ENCODE measurements at places on chromosomes 6 and 20.

GRCh38 chr6:142112451-142113061, 20.2 kb upstream of the GJE1 start:
- DNase-seq, result peak; percentile 30

DNA sequence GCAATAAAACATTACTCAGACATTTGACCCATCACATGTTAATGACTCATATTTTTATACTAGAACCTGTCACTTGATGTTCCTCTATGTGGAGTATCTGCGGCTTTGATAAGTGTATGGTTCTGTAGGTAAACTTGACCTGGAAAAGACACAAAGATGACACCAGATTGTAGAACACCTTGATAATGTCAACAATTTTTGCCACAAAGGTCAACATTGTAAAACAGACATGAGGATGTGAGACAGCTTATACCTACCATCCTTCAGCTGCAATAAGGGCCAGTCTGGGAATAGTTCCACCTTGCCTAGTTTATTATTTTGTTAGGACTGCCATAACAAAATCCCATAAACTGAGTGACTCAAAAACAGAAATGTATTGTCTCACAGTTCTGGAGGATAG, 202.4 kb downstream of the LMBRD1 start:
- no peak for DNase-seq

- DNase-seq, result no peak
Measured at GRCh38 chr20:53642196-53643030, 48.8 kb upstream of the ZNF217 start.

DNA sequence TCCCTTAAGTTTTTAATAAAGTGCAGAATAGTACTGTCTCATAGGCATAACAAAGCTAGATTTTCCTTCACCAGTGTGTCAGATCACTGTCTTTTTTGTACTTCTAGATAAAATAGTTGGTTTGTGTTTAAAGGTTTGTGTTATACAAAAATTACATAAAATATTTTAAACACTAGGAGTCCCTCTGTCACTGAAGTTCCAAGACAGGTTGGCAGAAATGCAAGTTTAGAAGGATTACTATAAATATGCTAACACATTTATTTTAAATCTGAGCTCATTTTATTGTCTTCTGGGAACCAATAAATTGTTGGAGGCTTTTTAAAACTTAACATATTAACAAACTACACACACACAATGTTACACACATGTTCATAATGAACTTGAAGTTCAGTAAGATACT, 30.8 kb upstream of the RUNX2 start:
- DNase-seq, result no peak

DNA sequence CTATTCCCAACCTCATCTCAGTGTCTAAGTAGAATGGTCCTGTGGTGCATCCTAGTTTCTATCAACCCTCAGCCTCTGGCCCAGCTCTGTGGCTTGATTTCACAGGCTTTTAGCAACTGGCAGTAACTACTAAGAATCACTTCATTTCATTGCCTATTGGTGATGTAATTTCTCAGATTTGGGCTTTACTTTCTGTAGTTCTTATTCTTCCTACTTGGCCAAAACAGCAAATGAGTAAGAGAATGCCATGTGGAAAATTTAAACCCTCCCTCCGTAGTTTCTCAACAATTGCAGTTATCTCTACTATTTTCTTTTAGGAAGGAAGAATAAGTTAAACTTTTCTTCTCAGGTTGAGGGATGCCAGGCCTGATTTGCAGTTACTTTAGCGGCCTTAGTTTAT, 387.3 kb downstream of the CDKAL1 start:
- no peak for DNase-seq

DNA sequence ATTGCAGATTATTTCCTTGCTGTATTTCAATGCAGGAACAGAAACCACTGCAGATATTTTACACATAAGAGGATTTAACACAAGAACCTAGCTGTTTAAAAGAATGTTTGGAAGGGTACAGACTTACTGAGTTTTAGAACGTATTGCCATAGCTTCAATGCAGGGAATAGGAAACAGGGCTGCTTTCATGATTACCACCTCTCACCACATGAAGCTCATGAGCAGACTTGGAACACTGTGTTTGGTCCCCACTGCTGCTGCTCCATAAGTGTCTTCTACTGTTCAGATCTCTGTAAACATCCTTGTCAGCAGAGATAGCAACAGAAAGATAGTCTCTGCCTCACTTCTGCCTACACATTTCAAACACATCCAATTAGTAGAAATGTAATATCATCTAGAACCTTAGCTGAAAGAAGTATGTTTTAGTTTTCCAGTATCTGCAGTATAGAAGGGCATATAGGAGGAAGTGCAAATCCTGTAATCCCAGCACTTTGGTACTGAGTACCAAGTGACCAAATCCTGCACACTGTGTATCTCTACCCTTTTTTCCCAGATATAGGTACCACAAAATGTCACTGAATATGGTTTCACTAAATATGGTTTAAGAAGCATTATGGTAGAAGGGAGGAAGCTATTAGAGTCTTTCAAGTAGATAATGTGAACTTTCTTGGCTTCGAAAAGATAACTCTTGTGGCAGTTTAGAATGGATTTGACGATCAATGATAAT, 51.9 kb downstream of the STXBP5 start:
- DNase-seq, result no peak

- no peak for DNase-seq
Measured at GRCh38 chr20:43914311-43915210, at the start of gene TOX2. Gene TOX2, plus strand, starts transcription at chr20:43914852. Its CDS starts 40 bp downstream, at chr20:43914892.

GRCh38 chr6:133170602-133171001, 70.6 kb upstream of the EYA4 start:
- DNase-seq, result no peak

DNA sequence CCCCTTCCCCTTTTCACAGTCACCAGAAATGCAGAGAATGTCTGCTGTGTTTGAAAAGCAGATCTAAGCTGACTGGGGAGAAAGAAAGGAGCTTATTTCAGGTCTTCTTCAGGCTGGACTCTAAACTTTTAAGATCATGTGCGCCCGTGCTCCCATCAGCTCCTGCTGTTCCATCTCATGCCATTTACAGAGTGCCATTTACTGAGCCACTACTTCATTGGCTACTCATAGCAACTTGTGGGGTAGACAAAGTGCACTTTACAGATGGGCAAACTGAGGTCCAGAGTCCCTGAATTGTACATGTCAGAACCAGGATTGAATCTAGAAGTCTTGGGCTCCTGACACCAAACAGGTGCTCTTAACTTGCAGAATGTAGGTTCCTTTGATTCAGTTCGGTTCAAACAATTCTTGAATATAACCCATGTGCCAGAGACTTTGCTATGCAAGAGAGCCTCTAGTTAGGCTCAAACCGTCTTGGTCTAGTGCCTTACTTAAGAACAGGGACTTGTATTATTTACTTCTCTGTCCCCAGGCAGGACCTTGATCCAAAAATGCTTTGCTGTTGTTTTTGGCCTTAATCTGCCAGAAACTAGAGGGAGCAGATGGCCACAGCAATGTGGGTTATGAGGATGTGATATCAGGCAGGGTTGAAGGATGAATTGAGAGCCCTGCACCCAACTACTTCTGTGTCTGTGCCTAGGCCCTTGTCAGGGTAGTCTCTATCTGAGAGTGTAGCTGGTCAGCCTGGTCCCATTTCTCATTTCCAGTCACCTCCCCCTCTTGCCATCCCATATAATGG, 56.4 kb downstream of the RALY start:
- DNase-seq, result no peak

- DNase-seq, result no peak
Measured at GRCh38 chr6:149031859-149032598, 285.2 kb downstream of the UST start.

- DNase-seq, result no peak
Measured at GRCh38 chr6:66048684-66049474, 341.9 kb upstream of the EYS start.

DNA sequence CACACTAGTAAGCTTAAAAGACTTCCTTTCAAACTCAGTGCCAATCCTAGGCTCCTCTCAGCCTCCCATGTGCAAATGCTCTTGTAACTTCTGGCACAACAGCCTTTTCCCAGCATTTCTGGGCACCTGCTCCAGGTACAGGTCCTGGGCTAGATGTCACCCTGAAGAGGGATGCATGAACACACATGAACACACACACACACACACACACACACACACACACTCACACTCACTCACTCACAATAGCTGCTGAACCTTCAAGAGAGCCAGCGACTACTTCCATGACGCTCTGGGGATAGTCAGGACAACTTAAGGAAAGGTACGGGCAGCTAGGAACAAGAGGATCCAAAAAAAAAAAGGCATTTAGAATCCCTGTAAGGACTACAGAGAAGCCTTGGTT, 122.8 kb downstream of the INSM1 start:
- no peak for DNase-seq

DNA sequence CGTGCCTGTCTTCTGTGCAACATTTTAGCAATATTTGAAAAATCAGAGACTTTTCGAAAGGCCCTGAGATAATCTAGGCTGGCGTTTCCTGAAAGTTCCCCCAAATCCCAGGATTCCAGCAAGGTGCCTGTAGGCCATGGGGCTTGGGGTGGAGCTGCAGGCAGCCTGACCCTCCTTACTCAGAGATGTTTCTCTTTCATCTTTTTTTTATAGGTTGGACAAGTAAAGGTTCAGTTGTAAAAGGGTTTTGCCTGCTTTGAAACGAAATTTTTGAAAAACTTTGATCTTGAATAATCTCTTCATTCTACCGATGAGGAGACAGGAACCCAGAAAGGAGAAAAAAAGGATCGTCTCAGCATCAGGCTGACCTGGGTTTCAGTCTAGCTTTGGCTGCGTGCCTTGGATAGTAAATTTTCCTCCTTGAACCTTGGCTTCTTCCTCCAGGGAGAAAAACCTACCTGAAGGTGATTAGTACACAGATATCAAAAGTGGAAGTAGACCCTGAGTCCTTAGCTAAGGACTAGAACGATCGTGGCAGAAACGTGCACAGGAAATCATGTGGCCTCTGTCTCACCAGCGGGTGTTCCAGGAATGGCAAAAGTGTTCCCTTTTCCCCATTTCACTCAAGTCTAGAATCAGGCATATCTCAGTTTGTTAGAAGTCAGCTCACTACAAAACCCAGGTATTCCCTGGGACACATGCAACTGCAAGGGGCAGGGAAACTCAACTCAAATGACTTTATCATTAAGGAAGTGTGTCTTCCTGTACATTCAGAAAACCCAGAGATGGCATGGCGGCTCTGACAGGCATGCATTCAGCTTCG, 128.2 kb upstream of the PTPN1 start:
- DNase-seq, result no peak

DNA sequence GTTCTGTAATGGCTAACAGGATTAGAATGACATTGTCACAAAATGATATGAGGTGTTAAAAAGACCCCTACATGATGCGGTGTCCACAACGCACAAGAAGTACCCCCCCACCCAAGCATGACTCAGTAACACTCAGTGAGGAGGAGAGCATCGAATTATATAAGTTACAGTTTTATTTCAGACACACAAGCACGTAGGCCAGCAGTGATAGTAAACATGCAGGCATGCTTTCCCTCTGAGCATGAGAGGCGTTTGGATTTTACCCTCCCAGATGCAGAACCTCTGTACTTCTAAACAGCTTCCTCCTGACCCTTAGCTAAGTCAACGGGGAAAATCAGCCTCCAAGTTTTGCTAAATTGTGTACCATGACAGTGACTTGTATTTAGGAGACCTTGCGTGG, 23.9 kb downstream of the GNAS start:
- no peak for DNase-seq

- no peak for DNase-seq
Measured at GRCh38 chr6:134457941-134458340, 140.0 kb upstream of the SGK1 start.

DNA sequence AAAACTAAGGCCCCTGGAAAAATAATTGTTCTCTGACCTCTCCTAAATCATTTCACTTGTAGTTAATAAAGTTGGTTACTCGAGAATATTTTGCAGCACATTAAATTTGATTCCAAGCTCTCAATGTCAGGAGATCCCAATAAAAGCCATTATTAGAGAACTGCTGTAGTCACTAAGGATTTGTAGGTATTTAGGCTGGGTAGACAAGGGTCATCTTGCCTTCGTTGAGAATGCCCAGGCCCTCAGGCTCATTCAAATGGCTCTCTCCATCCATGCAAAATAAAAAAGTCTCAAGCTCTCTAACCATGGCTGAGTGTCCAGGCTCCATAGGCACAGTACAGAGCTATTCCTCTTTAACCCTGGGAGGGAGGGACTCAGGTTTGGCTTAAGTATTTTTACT, 117.0 kb upstream of the HMGCLL1 start:
- no peak for DNase-seq

DNA sequence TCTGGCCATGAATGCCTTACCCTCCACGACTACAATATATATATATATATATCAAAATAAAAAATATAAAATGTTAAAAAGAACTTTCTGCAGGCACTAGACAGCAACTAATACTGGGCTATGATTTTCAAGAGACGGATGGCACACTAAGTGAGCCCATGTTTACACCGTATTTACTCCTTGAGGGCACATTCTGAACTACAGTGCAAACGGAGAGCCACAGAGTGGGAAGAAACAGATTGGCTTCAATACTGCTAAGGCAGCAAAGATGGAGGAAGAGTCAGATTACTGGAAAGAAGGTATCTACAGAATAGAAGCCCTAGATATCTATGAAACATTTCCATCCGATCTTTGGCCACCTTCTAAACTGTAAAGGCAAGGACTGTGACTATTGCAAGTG, 330.3 kb downstream of the HTR1B start:
- DNase-seq, result no peak

DNA sequence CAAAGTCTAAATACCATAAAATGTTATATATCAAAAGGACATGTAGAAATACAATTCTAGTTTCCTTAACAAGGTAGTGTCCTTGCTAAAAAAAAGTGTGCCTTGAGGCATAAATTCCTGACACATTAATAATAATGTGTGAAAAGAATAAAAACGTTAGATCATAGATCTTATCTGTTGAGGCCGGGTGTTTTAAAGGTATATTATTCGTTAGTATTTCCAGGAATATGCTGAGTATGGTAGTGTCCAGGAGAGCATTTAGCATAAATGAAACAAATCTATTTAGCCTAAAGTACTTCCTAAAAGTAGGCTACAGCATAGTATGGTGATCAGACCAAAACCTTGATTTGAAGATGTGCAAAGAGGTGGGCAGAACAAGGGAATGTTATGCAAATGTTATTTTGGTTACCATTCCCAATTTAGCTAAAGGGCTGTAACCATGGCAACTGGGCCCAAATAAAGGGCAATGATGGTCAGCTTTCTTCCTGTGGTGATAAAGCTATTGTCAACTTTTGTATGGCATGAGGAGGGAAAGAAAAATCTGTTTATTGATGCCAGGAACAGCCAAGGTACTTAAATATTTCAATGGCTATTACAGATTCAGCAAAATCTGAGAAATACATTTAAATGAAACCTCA, 18.9 kb downstream of the MKKS start:
- no peak for DNase-seq

DNA sequence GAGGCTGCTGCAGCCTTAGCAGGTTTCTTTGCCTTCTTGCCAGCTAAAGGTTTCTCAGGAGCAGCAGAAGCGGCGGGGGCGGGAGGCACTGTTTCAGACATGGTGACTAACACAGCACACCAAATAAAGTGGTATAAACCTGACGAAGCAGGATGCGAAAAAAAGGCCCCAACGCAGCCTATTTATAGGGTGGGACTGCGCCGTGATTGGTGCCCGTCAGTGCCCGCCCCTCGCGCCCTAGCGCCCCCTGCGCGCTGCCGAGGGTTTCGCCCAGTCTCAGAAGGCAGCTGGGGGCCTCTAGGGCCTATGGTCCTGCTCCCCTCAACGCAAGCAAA, 55.0 kb downstream of the TRIM38 start:
- peak; percentile 74 for DNase-seq
